ENCODE measurements at places on chromosomes 7 and 10.

DNA sequence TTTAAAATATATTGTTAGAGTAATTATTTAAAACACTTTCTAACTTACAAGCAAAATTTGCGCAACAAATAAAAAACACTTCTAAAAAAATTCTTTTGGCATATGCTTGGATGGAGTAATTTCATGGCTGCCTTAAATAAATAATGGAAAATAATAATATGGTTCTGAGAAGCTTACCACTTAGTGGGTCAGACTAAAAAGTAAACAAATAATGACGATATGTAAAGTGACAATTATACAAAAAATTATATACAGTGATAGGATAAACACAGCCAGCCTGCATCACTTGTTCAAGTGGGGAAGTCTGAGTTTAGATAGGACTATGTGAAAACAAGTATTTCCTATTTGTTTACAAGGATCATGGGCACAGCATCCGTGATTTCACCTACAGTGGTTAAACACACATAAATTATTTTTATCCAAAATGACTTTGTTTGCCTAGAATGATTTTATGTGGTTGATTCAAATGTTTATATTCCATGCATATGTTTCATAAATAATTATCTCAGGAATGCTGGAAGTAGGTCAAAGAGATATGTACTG, 141.7 kb upstream of the SEMA3D start:
- no peak for DNase-seq

DNA sequence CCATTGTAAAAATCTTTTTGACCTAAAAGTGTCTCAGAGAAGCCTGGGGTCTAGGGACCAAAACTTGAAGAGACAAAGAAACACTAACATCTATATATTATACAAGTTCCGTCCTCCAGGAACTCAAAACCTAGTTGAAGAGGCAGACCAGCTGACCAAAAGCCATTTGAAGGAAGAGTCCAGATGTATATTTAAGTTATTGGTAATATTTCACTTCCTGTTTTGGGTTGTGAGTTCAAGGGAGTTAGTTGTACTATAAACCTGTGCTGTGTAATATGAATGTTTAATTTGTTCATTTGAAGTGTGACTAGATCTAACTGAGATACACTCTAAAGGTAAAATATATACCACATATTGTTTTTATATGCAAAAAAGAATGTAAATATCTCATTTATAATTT, 45.0 kb downstream of the CDK1 start:
- no peak for DNase-seq

GRCh38 chr10:114313139-114313538, 74.1 kb downstream of the VWA2 start:
- DNase-seq, result no peak

- DNase-seq, result no peak
Observed at GRCh38 chr7:98196706-98197605, 14.3 kb upstream of the BHLHA15 start.

DNA sequence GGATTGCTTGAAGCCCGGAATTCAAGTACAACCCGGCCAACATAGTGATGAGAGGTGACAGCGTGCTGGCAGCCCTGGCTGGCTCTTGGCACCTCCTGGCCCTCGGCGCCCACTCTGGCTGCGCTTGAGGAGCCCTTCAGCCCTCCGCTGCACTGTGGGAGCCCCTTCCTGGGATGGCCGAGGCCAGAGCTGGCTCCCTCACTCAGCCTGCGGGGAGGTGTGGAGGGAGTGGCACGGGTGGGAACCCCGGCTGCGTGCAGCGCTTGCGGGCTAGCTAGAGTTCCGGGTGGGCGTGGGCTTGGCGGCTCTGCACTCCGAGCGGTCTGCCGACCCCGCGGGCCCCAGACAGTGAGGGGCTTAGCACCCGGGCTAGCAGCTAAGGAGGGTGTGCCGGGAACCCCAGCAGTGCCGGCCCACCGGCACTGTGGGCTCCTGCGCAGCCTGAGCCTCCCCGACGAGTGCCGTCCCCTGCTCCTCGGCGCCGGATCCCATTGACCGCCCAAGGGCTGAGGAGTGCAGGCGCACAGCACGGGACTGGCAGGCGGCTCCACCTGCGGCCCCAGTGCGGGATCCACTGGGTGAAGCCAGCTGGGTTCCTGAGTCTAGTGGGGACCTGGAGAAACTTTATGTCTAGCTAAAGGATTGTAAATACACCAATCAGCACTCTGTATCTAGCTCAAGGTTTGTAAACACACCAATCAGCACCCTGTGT, 12.1 kb upstream of the RNF216 start:
- no peak for DNase-seq

- no peak for DNase-seq
Observed at GRCh38 chr10:133199488-133199885, 30.5 kb upstream of the UTF1 start.

GRCh38 chr10:116588995-116589394, 1.8 kb upstream of the PNLIPRP1 start:
- DNase-seq, result no peak

Measured in stimulated activated CD8-positive, alpha-beta memory T cell treated with anti-CD3 and anti-CD28 coated beads, Interleukin-2, amount 100 ng/mL, for 48 hours (primary cell).